Uterus (tissue), 4 donors: ENCODE measurements at places on chromosomes 1 and 21.

DNA sequence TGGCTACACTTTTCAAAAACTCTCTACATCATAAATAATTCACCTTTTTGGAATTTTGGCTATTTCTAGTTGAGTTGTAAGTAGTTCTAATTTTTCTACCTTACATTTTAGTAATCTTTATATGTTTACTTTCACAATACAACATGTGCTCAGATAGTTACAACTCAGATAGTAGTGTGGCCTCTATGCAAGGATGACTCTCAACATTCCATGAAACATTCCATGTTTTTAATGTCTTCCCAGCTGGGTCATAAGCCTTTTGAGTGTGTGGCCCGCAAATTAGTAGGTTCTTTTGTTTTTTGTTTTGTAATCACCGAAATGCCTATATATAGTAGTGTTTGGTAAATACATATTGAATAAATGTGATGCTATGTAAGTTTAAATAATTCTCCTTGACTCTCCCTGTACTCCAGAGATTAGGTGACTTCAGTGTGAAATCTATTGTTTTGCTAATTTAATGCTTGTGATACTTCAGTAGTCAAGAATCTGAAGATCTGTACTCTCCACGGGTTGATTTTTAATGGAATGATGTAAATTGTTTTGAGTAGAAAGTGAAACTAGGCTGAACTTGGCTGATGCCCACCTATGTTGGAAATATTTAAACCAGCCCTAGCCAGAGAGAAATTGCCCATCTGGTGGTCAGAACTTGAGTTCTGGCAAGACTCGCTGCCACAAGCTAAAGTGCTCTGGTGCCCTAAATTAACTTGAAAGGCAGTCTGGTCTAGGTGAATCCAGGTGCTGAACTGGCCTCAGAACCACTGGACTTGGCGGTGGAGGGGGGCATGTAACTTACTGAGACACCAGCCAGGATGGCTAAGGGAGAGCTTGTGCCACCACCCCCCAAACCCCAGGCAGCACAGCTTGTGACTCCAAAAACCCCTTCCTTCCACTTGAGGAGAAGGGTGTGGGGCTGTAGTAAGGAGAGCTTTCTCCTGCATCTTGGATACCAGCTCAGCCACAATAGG, 165.6 kb downstream of the USP25 start:
- DNase-seq: no peak

GRCh38 chr1:246215510-246215903, 291.6 kb downstream of the SMYD3 start:
- DNase-seq: no peak

DNA sequence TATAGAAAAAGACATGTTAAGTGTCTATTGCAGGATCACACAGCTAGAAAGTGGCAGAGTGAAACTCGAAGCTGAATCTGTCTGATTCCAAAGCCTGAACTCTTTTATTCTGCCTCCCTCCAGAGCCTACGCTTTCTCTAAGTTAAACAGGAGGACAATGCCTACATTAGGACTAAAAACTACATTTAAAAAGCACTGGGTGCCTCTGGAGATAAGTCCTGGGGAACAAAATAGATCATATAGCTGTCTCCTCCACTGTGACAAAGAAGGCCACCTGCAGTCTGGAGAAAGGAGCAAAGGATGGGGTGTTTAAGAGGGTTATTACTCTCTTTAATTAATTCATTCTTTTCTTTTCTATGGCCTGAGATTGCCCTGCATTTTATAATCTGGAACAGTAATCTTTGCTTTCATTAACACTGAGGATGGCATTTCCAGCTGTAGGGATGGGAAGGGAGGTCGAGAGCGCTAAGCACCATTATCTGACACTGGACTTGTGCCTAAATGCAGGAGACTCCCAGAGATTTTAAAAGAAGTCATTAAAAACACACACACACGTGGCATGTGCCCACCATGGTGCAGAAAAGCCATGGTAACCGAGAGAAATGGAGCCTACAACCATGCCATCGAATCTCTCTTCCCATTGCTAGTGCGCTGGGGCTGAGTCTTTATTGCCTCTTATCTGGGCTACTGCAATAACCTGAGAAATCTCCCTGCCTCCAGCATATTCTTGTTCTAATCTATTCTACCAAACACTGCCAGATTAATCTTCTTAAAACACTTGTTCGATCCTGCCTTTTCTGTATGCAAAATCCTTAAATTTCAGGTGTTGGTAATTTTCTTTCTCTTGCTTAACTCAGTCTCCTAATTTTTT, 92.2 kb downstream of the PLXNA2 start:
- DNase-seq: no peak

GRCh38 chr1:226784081-226785049, 45.3 kb upstream of the ITPKB start:
- DNase-seq: no peak

- no peak for DNase-seq
Measured at GRCh38 chr1:13600762-13601453, 17.3 kb downstream of the PDPN start.

- no peak for DNase-seq
Measured at GRCh38 chr1:9651565-9652378, at the start of gene PIK3CD. PIK3CD (plus strand) TSS chr1:9651731; CDS start chr1:9710456, 58,725 bp downstream.

GRCh38 chr1:204701229-204701628, 15.7 kb upstream of the LRRN2 start:
- no peak for DNase-seq

- no peak for DNase-seq
Measured at GRCh38 chr1:95966866-95967265, 732.9 kb downstream of the RWDD3 start.

DNA sequence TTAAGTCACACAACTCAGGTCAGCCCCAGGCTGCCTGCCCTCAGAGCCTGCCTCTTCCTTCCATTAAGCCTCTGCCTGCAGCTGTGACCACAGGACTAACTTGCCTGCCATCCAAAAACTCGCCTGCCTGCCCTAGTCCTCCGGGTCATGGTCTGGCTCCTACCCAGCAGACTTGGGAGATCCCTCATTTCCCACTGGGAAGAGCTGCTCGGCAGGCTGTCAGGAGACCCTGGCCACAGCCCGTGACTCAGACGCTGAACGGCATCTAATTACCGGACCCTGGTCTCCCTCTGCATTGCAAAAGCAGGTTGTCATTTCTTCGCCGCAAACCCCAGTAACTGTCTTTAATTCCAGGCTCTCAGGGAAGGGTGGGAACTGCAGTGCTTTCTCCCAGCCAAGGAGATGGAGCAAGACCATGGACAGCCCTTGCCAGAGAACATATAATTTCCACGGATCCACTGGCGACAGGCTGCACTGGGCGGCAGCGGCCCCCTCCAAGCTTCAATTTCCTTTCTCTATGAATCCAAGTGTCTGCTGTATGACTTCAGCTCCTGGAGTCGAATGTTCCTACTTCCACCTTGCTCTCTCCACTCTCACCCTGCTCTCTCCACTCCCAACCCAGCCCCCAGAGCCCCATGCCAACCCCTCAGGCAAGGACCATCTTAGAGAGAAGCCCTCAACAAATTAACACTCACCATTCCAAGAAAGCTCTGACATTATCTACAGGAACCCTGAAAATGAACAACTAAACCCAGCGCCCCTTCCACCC, 20.4 kb downstream of the OLFML2B start:
- peak; percentile 31 for DNase-seq
